ENCODE measurements at places on chromosomes 1 and 21. TPM values are rescaled to one million over a fixed set of nuclear protein-coding genes. Genes with fewer than 3 reads are reported as not detected.

- no peak for DNase-seq
Observed at GRCh38 chr21:34967509-34968289, 81.4 kb downstream of the RUNX1 start.

DNA sequence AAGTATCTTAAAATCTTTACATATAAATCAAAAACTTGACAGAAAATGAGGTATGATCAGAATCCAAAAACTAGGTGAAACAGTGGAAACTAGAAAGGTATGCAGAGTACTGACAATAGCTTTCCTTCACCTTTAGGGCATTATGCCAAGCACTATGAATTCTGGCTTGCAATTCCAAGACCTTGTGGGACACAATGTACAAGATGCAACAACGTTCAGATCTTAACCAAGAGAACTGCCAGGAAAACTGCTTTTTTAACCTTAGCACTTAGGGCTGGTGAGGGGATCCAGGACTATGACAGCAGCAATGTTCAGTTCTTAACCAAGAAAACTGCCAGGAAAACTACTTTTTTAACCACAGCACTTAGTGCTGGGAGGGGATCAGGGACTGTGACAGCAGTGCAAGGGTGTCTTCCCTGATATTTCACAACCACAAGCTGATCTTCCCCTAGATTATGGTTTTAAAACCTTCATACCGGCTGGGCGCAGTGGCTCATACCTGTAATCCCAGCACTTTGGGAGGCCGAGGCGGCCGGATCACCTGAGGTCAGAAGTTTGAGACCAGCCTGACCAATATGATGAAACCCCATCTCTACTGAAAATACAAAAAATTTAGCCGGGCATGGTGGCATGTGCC, 22.3 kb downstream of the FOXJ3 start:
- no peak for DNase-seq

GRCh38 chr21:29725025-29725736, 214.6 kb downstream of the GRIK1 start:
- no peak for DNase-seq

GRCh38 chr1:94106716-94107115, 14.2 kb downstream of the ABCA4 start:
- DNase-seq = no peak

TMEM59 gene
- 498 TPM for total RNA-seq

- DNase-seq = no peak
Observed at GRCh38 chr1:199690496-199690895, 337.0 kb upstream of the NR5A2 start.

TRAF5 gene
- total RNA-seq = 21.8 TPM

DNA sequence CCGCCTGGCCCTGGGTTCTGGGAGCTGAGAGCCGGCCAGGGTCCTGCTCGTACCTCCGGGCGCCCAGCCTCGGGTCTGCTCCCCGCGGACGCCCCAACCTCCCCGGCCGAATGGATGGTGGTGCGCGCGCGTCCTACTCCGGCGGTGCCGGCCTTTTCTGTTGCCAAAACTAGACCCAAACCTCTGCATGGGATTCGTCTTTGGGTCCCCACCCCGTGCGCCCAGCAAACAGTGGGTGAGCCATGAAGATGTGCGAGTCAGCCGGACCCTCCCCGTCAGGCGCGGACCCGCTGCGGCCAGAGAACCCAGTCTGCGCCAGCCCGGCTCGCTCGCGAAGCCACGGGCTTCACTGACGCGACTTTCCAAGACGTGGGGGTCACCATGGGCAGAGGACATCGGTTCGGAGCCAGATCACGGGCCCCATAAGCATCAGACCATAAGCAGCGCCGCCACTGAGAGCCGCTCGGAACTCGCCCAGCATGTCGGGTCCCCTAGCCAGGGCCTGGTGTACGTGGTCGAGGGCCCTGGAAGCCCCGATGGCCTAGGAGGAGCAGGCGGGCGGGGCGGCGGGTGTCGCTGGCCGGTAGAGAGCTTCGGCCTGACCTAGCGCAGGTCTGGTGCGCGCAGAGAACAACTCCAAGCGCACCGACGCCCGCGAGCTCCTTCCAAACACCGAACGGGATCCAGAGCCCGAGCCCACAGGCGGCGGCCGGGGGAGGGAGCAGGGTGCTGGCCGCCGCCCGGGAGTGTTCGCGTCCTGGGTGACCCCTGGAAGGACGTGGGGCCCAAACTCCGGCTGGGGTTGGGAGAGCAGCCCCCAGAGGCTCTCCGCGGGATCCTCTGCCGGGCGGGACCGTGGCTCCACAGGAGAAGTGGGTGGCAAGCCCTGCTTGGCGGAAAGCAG, 1.0 kb upstream of the TP73 start:
- DNase-seq = no peak

DNA sequence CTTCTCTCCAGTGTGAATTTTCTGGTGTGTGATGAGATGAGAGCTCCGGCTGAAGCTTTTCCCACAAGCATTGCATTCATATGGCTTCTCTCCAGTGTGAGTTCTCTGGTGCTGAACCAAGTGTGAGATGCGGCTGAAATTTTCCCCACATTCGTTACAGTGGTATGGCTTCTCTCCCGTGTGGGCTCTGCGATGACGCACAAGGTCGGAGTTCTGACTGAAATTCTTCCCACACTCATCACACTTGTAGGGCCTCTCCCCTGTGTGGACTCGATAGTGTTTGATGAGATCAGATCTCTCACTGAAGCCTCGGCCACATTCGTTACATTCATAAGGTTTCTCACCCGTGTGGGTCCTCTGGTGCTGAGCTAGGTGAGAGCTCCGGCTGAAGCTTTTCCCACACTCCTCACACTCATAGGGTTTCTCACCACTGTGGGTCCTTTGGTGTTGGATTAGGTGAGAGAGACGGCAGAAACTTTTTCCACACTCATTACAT, 7.4 kb downstream of the ZNF436 start:
- DNase-seq = no peak
